NCI-H2107 (cell line): ENCODE measurements at places on chromosomes 16 and 17.

- no peak for DNase-seq
Measured at GRCh38 chr16:88920618-88921590, 54.4 kb upstream of the PABPN1L start.

DNA sequence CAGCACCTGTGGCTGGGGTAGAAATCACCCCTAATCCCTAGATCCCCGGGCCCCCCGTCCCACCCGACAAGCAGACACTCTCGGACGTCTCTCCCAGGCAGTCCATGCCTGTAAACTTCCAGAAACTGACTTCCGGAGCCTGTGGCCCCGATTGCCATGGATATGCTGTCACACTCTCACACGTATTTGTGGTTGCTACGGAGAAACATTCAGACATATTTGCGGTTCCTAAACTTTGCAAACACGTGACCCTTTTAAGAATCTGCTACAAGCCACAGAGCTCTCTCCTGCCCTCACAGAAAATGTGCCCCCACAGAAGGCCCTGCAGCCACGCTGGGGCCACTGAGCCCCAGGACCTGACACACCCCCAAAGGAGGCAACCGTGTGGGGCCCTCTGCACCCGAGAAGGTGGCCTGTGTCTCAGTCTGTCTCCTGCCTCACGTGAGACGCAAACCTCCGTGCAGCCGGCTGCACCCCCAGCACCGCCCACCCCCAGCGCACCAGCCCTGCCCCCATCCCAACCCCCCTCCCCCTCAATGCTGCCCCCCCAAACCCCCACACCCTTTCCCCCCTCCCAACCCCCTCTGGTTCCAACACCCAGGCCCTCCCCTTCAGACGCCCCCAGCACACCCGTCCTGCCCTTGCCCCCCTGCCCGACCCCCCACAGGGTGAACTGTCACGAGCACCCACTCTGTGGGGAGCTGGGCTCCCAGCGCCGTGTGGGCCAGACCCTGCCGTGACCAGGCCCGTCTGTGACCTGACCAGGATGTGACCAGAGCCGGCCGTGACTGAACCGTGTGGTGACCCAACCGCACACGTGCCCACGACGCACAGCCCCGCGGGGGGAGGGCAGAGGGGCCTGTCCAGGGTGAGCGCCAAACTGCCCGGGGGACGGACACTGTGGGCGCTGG lies 66.3 kb upstream of the METRNL start:
- no peak for DNase-seq

GRCh38 chr16:70743791-70744190 lies 57.2 kb downstream of the VAC14 start:
- no peak for DNase-seq

DNA sequence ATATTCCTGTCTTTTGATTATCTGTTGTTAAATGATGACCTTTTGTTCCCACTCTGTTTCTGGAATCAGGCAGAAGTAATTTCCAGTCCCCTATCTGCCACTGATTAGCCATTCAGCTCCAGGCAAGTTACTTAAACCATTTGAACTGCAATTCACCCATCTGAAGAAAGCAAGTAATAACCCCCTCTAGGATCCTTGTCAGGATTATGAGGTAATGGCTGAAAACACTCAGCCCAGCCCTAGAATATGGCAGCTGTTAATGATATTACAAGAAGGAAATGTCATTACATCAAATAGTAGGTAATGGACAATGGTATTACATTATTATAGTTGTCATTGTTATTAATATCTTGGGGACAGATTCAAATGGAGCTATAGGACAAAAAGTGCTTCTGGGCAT lies 16.0 kb upstream of the SLC47A1 start:
- DNase-seq = no peak
